ENCODE measurements at places on chromosomes 4 and X.

DNA sequence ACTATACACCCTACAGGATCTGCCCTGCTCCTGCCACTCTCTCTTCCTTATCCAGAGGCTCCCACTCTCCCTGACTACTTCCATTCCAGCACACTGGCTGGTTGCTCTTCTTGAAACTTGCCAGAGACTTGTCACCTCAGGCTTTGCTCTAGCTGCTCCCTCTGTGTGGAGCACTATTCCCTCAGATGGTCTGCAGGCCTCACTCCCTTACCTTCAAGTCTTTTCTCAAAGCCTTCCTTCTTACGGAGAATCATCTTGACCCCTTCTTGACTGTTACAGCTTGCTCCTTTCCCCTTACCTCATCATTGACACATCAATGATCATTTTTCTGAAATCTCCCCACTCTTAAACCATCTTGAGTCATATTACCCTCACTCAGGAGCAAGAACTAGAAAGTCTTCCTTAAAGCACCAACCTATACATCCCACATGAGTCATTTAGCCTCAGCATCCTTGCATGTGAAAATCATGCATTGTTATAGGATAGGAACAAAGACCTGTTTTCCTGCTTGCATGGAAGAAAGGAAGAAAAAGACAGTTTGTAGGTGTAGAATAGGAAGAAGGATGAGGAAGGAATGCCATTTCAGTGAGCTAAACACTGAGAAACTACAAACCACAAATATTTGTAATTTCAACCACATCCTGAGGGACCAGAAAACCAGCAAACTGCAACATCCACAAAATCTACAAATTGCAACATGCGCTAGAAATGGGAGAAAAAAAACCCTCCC lies 55.7 kb downstream of the ANTXR2 start:
- DNase-seq = no peak

DNA sequence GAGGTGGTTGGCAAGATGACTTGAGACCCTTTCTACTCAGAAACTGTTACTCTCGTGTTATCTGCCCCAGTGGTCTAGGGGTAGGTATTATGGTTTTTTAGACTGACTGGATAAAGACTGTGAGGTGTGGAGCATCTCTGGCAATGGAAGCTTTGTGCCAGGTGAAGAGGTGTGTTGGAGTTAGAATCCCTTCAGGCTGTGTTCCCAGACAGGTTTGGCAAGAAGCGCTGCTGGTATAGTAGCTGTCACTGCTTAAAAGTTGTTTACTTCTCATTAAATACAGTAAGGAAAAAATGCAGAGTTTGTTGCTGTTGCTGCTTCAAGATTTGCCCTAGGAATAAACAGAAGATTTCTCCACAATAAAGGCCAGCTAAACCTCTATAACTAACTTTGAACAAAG lies 35.3 kb downstream of the AREG start:
- no peak for DNase-seq

GRCh38 chr4:148109216-148109615 lies 333.0 kb downstream of the NR3C2 start:
- DNase-seq = no peak

DNA sequence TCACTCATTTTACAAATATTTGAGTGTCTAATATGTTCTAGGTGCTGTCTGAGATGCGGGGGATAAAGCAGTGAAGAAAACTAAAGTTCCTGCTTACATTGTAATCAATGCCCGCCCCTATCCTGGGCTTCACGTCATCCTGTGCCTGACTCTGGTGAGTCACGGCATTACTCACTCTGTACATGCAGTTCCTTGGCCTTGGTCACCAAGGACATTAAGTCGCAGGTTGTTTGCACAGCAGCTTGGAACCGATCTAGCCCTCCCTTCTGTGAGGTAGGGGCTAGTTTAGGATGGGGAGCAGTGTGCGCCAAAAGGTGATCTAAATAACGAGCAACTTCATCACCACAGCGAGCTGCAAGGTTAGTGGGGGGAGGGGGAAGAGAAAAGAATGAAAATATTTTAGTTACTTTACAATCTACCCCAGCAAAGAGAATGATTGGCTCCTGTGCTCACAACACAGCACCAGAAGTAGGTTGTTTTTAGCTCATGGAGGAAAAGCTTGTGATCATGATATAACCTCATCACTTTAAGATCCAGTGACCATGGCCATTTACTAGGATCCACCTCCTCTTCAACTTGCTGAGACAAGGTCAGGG lies 48.0 kb upstream of the HDAC8 start:
- no peak for DNase-seq

- no peak for DNase-seq
These were observed 18.4 kb upstream of the MYOZ2 start for GRCh38 chr4:119116925-119117900.

DNA sequence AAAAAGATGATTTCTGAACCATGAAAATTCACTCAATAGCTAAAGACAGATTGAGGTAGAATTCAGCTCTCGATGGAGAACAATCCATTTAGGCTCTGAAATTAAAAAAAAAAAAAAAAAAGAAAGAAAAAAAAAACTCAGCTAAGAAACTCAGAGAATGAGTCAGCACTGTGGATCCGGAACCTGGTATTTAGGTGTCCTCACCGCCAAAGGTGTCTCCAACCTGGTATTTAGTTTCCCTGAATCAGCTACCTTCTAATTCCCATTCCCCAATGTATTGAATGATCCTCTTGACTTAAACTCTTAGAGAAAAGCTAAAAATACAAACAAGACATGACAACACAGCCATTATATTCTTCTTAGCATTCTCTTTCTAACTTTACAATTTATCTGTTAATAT lies 150.3 kb upstream of the RASGEF1B start:
- DNase-seq = no peak

DNA sequence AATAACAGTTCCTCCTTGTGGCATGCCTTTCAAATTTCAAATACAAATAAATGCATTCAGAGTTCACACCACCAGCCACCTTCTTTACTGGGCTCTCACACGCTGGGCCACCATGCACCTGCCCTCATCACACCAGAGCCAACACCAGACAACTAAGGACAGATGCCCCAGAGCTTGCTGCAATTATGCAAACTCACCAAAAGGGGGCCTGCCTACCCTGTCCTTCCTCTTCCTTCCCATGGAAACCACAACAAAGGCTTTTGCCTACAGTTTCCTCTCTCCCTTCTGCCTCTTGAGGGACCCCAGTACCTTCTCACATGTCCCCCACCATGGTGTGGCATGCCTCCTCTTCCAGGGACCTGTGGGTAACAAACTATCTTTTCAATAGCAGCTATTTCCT lies 1333.9 kb upstream of the TENM3 start:
- DNase-seq = no peak

DNA sequence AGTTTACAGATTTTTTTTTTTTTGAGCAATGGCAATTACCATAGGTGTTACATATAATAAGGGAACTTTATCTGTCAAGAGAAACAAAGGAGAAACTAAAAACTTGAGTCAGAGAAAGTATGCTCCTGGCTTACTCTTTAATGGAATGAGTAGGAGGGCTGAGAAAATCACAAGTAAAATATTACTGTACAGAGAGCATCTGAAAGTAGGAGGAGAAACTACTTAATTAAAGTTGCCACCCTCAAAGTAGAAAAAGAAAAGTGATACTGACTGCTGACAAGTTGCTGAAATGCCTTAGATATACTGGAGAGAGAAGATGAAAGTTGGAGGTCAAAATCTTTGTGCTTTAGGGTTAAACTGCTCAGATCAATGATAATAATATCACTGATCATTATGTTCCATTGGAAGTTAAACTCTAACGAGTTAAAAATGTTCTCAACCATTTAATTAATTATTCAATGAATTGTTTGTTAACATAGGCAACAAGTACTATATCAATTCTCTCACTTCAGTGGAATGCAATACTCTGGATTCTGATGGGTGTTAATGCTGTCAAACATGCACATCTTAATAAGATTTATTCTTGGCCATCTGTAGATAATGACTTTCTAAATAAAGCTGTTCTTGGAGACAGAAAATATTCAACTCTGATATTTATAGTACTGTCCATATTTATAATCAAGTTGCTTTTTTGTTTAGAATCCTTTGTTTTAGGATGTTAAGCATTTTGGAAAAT lies 61.2 kb upstream of the CAMK2D start:
- DNase-seq = no peak

DNA sequence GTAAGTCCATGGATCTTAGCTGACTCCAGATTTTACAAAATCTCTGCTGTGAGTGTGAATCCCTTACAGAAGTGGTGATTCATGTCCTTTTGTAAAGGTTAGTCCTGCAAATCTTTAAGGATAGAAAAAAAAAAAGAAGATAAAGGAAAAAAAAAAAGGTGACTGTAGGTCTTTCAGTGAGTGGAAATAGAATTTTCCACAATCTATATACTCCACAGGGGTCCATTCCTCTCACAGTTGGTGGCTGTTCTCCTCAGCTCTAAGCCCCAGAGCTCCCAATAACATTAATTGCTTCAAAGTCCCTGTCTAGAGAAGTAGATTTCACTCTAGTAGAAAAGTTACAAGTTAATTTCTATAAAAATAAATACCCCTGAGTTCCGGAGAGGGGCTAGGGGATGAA lies 189.1 kb downstream of the NDST4 start:
- no peak for DNase-seq

- DNase-seq = no peak
These were observed 283.3 kb downstream of the PTTG2 start for GRCh38 chr4:38243388-38244053.

DNA sequence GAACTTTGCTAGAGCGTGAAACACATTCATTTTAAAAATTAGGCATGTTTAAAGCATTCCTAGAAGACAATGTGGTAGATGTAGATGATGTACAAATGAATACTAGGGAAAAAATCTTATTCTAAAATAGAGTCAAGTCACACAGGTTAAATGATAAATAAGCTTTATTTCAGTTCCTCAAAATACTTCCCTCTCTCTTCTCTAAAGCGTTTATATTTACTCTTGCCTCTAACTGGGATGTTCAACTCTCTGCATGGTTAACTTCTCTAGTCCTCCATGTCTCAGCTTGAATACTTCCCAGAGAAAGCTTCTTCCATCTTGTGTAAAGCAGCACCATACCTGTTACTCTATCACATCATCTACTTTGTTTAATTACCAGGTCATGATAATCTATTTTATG lies 30.9 kb upstream of the GLRA3 start:
- no peak for DNase-seq

DNA sequence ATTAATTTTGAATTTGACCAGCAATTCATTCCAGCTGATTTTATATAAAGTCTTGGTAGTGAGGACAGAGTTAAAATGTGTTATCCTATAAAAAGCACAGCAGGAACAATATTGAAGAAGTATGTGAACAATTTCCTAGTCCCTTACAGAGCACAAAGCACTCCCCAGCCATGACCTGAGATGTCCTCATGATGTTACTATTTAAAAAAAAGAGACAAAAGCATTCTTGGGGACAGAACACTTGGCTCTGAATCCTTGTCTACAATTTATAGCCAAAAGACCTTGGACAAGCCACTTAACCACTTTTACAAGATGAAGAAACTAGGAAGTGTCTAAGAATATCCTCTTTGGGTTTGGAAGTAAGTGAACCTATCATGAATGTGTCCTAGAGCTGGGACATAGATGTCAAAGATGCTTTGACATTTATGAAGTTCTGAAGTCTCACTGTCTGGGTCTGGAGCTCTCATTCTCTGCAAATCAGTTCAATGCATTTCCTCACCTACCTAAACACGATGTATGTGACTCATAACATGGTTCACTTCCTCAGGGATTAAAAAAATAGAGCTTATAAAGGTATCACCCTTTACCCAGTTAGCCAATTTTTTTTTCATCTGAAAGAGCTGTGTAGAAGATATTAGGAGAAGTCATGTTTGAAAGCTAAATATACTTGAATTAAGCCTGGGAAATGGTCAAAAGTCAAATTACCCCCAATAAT lies 61.4 kb downstream of the IGFBP7 start:
- no peak for DNase-seq

DNA sequence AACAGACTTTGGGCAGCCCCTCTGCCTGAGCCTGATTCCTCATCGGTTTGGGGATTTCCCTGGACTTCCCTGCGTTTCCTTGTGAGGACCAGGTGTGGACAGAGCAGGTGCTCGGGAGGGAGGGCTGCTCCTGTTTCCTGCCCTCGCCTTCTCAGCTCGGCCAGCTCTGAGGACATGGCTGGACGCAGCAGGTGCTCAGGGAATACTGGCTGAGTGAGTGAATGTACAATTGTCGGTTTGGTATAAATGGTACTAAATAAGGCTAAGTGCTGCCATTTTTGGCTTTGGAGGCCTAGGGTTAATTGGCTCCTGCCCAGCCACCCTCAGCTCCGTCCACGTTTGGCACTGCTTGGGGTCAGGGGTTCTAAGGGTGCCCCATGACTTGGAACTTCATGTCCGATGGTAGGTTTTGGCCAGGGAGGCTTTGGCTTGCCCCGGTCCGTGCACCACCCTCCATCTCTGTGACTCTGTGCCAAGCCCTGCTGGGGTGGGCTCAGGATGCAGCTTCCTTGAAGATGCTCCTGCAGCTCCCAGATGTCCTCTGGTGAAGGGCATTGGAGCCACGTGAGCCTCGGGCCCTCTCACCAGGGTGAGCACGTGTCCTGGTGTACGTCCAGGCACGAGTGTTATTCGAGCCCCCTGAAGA lies 45.0 kb upstream of the NKX1-1 start:
- no peak for DNase-seq

- no peak for DNase-seq
These were observed 23.4 kb downstream of the FBXO8 start for GRCh38 chr4:174260099-174260498.
